ENCODE measurements at places on chromosomes 6 and 20.

DNA sequence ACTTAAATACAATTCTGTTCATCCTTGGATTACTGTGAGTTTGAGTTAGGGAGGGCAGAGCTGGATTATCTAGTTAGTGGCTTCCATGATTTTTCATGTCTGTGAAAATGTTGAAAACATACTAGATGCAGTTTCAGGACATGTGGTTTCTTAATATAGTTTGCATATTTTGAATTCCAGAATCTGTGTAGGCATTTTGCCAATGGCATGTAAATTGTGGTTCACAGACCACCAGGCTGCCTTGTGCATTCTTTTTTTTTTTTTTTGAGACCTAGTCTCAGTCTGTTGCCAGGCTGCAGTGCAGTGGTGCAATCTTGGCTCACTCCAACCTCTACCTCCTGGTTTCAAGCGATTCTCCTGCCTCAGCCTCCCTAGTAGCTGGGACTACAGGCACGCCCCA lies 42.8 kb downstream of the CDC5L start:
- no peak for DNase-seq

DNA sequence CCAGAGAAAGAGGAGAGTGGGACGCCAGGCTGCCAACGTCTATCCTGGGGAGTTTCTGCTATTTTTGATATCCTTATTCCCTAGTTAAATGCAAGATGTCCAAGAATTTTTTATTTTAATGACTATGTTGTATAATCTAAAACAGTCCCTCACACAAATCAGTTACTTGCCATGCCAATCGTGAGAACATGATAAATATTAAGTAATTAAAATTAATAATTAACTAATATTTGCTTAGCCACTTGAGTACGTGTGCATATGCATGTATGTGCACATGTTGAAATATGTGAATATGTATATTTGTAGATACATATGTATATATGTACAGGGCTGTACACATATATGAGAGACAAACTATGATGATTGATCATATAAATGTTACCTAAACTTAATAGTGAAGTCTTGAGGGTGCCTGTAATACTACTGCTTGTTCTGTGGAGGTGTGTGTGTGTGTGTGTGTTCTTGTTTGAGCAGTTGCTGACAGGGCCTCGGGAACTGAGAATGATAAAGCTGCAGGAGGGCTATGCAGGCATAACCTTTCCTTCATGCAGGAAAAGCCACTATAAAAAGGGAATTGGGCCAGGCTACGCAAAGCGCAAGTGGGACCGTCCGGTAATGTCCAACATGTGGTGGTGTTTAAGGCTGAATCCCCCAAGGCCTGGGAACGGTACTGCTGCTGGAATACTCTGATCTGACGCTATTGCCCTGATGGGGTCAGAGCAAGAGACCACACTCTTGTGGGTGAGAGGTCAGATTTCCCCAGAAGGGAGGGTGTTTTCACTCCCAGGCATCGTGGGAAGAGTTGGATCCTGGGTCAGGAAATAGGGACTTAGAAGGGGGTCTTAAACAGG lies 148.3 kb upstream of the TBX18 start:
- DNase-seq = no peak

DNA sequence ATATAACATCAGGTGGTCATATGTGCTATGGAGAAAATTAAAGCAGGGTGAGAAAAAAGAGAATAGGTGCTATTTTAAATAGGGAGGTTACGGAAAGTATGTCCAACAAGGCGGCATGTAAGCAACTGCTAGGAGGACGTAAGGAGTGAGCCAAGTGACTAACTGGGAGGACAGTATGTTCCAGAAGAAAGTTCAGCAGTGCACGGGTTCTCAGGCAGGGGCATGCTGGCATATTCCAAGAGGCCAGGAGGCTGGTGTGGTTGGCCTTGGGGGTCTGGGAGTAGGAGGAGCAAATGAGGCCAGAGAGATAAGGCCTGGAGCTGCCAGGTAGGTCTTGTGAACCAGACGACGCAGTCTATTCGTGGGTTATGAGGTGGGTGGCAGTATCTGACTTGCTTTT lies 112.4 kb downstream of the ARMC2 start:
- no peak for DNase-seq

DNA sequence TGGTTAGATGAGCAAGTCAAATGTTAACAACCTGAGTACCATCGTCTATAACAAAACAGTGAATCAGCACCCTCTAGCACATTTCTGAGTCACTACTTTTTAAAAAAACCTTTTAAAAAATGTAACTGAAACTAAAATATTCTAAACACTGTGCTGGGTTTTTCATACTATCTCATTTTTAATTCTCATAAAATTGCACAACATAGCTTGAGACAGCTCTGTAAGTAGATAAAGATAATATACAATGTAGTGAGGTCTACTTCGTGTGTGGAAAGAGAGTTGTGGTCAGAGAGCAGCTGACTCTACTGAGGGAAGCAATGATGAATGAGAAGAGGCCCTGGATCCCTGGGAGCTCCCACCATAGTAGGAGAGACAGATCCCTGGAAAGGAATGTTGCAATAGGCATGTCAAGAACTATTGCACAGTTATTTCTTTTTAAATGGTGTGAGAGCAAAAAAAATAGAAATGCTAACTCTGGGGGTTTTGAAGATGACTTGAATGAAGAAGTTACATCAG lies 13.6 kb upstream of the CALHM6 start:
- DNase-seq = no peak

DNA sequence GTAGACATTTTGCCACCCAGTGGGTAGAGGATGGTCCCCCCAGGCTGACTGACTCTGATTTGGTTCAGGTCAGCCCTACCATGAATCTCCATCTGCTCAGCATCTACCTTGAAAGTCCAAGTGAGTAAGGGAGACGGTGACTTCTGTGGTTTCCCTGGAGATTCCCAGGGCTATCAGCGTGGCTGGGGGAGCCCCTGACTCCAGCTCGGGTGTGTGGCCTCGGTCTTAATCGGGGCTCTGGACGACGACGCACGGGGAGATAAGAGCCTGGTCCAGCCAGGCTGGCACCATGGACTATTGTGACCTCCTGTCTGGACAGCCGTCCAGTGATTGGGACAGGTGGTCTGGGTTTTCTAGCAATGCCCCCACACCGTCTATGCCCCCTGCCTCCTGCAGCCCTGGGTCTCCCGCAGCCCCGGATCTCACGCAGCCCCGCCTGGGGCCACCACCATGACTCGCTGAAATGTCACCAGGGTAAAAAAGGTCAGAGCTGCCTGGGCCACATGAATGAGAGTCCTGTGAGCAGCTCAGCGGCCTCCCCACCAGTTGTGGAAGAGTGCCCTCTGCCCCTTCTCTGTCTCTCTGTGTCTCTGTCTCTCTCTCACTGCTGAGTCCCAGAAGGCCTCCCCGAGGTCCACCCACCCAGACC lies 47.1 kb upstream of the GATA5 start:
- DNase-seq = no peak

DNA sequence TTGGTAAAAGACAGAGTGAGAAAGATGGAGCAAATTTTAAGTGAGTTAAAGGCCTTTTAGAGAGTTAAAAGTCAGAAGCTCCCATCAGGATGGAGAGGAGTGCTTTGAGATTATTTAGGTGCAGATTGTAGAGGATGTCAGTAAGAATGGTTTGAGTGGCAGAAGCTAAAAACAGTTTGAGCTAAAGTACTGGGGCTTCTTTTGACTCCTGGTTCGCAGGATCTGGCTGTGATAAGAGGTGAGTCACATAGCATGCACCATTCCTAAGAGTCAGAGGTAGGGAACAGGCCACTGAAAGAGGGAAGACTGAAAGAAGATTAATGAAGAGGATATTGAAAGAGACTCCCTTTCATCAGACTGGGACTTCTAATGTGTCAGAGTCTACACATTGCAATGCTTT lies 1047.9 kb upstream of the MAP3K7 start:
- no peak for DNase-seq

GRCh38 chr6:92479831-92480230 lies 939.5 kb downstream of the EPHA7 start:
- DNase-seq = no peak
